ENCODE measurements at places on chromosomes 16 and 17.

- DNase-seq: no peak
Measured at GRCh38 chr17:30234296-30234695, 1.2 kb downstream of the SLC6A4 start.

GRCh38 chr17:33888455-33888854 is 366.6 kb upstream of the CCL2 start:
- no peak for DNase-seq

GRCh38 chr16:9054460-9054859 is 37.0 kb upstream of the HAPSTR1 start:
- DNase-seq: no peak

- peak; percentile 67 for DNase-seq
Measured at GRCh38 chr17:27407916-27408864, 48.1 kb upstream of the KSR1 start.

DNA sequence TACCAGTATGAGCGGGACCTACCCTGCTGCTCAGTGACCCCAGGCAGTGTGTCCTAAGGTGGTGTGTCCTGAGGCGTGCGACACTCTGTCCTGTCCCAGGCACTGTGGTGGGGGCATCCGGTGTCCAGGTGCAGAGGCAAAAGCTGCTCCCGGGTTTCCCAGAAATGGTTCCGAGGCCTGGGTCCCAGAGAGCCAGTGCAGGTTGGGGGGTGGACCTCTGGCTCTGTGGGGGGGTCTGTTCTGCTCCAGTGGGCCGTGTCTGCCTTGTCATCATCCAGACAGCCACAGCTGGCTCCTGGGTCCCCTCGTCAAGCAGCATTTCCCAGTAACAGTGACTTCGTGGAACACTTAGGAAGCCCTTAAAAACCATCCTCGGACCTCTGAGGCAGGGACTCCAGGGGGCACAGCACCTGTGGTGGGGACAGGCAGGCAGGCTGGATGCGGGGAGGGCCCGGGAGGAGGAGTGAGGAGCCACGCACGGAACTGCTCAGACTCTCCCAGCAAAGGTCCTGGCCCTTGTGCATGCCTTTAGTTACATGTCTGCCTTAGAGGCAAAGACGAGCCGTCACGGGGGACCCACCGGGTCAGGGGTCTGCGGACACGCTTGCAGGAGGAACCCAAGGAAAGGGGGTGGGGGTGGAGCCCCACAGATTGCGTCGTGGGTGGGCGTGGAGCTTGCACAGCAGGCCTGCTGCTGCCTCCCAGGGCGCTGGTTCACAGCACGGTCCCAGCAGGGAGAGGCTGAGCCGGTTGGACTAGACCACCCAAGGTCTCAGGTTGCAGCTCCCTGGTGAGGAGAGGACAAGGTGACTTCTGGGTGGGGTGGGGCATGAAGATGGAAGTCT is 5.6 kb downstream of the SLC16A3 start:
- DNase-seq: no peak

DNA sequence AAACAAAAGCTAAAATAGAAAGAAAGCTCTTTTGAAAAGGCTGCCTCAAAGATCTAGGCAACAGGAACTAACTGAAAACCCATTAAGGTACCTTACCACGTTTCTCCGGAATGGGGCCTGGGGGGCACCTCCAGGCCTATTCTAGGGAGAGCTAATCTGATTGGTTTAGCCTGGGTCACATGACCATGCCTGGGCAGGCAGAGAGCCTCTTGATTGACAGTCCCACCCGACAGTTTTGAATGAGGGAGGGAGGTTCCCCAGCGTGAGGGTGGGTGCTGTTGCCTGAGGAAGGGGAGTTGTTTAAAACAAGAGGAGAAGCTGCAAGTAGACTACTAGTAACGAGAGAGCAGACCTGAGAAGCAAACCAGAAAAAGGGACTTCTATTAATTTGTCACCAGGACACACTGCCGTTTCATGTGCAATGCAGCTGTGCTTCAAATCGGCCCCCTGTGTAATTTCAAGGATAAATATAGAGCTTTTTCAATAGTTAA is 143.4 kb upstream of the HS3ST2 start:
- no peak for DNase-seq

GRCh38 chr16:68732042-68732680 is 4.9 kb upstream of the CDH1 start:
- DNase-seq: no peak

DNA sequence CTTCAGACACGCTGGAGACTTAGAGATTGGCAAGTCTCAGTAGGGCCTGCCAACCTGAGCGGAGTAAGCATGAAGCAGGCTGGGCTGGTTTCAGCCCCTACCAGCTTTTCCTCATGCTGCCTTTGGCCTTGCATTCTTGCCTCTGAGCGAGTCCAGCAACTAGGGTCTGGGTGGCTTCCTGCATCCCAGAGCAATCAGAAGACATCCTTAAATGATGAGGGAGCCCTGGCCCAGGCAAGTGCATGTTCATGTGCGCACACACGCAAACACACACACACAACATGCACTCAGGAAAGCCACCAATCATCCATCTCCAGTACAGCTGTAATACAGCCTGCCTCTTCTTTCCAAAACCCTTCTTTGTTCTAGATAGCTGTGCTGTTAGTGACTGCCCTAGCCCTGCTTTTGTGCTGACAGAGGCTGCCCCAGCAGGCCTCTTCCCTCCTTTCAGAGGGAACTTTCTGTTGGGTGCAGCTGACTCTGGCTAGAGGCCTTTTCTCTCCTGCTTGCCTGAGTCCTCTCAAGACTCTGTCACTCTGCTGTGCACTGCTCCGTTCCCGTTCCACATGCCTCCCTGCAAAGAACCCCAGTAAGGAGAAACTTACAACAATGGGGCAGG is 30.7 kb upstream of the TBX2 start:
- no peak for DNase-seq

DNA sequence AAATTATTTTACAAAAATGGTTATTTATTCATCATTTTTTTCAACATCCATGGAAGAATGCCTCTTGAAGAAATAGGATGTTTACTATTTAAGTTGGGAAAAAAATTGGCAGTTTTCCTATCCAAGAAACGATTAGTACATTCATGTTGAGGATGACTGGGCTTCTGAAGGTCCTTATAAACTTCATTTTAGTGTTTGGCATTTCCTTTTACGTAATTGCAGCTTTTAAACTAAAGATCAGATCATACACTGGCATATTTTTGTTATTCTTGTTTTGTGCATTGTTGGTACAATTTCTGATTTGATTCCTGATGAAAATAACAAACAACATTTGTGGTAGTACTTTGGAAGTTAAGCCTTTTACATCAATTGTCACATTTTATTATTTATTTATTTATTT is 11.5 kb downstream of the KCNJ16 start:
- no peak for DNase-seq

GRCh38 chr16:2270588-2271470 is 2.9 kb upstream of the RNPS1 start:
- no peak for DNase-seq

DNA sequence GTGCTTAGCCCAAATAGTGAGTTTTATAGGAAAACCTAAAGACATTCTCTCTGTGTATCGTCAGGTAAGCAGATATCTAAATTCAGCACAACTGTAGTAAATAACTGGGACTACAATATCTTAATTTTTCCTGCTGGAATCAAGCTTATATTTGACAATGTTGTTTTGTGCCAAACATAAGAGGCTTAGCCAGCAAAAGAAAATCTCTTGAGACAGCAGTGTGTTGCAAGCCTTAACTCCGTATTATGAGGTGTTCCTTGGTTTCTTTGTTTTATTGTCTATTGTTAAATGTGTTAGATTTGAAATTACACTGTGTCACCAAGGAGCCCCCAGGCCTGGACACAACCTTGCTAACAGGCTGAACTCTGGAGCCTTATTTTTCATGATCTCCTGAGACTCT is 1570.6 kb upstream of the GOT2 start:
- no peak for DNase-seq

DNA sequence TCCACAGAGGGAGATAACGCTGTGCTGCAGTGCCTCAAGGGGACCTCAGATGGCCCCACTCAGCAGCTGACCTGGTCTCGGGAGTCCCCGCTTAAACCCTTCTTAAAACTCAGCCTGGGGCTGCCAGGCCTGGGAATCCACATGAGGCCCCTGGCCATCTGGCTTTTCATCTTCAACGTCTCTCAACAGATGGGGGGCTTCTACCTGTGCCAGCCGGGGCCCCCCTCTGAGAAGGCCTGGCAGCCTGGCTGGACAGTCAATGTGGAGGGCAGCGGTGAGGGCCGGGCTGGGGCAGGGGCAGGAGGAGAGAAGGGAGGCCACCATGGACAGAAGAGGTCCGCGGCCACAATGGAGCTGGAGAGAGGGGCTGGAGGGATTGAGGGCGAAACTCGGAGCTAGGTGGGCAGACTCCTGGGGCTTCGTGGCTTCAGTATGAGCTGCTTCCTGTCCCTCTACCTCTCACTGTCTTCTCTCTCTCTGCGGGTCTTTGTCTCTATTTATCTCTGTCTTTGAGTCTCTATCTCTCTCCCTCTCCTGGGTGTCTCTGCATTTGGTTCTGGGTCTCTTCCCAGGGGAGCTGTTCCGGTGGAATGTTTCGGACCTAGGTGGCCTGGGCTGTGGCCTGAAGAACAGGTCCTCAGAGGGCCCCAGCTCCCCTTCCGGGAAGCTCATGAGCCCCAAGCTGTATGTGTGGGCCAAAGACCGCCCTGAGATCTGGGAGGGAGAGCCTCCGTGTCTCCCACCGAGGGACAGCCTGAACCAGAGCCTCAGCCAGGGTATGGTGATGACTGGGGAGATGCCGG is 769 bp downstream of the CD19 start:
- no peak for DNase-seq

GRCh38 chr17:64401941-64402340 is 11.3 kb upstream of the PECAM1 start:
- DNase-seq: no peak

GRCh38 chr17:69480245-69480644 is 65.7 kb downstream of the MAP2K6 start:
- DNase-seq: no peak

GRCh38 chr17:51721730-51722129 is 436.8 kb downstream of the CA10 start:
- no peak for DNase-seq

DNA sequence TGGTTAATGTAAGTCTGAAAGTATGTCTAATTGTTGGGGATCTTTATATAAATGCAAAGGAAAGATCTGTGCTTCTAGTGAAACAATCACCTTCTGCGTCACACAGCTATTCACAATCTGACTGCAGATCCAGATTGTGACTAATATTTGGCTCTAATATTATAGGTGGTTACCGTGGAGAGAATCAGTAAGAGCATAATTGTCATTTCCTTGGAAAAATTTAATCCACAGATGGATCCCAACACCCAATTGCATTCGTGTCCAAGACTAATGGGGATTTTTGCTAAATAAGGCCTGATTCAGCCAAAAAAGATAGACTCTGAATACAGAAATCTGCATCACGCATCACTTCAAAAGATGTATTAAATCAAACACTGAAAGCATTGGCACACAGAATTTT is 2.7 kb upstream of the KCNJ2 start:
- no peak for DNase-seq

- DNase-seq: no peak
Measured at GRCh38 chr17:69331756-69332155, 4.8 kb upstream of the ABCA5 start.

- DNase-seq: no peak
Measured at GRCh38 chr16:85148931-85149330, 36.7 kb upstream of the CIBAR2 start.

DNA sequence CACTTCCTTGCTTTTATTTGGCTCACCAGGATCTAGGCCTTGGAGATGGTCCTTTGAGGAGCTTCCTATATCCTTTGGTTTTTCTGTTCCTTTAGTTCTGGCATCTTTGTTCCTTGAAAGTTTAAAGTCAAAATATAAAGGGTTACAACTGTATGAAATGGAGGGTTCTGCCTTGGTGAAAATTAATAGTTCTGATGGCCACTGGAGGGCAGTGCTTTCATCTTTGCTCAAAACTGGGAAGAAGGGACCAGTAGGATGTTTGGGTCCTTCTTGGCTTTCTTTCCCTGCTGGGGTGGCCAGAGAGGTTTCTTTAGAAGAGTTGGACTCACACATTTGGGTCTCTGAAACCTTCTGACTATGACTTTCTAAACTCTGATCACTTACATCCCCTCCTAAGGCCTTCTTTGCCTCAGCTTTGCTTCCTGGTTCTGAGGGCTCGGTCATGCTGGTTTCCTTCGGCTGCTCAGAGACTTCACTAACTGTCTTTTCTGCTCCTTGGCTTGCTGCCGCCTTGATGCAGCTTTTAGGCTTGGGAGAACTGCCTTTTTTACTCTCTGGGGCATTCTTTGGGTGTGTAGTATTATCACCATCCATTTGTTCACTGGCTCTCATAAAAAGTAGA is 10.9 kb upstream of the ITGA2B start:
- DNase-seq: no peak

DNA sequence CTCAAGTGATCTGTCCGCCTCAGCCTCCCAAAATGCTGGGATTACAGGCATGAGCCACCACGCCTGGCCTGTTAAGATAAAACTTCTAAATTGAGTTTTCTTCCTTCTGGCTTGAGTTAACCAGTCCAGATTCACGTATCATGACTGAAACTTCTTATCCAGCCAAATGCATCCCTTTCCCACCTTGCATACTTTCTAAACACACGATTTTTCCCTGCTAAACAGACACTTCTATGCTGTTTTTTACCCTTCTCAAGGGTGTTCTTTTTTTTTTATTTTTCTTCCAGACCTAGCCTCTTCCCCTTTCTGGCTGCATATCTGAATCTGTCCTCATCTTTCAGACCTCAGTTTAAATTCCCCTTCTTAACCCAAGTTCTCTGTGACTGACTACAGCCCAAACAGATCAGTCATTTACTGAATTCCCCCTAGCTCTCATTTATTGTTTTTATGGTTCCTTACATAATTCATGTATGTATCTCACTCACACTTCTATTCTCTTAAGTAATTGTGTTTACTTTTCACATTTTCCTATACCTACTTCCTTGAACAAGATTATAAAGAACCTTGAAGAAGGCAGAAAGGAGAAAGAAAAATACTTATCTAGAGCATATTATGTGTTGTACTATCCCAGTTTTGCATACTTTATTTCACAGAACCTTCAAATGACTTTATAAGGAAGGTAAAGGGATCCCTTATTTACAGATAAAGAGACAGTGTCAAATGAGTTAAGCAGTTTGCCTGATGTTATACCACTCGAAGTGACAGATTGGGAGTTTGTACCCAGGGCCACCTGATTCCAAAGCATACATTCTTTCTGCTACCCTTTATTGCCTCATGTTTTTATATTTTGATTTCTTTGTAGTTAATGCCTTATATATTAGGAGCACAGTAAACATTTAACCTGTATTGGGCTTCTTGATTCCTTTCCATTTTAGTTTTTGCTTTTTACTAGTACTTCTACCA is 5.2 kb downstream of the EVI2B start:
- DNase-seq: no peak

GRCh38 chr17:50995668-50996067 is 125.0 kb downstream of the SPAG9 start:
- no peak for DNase-seq

- DNase-seq: peak; percentile 51
Measured at GRCh38 chr16:4288148-4288921, 15.5 kb upstream of the TFAP4 start.

- no peak for DNase-seq
Measured at GRCh38 chr17:81217491-81217890, 5.3 kb downstream of the CEP131 start.

DNA sequence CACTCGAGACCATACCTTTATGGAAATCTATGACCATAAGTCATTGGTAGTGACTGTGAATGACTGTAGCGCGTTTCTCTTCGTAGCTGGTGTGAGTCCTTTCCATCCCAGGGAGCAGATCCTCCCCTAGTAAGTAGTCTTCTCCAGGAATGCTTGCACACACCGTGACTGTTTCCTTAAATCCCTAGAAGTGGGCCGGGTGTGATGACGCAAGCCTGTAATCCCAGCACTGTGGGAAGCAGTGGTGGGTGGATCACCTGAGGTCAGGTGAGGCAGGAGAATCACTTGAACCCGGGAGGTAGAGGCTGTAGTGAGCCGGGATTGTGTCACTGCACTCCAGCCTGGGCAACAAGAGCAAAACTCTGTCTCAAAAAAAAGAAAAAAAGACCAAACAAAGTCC is 70.6 kb downstream of the CRISPLD2 start:
- DNase-seq: no peak

All from T1000 (cell line).